ENCODE measurements at places on chromosomes 16 and 17.

DNA sequence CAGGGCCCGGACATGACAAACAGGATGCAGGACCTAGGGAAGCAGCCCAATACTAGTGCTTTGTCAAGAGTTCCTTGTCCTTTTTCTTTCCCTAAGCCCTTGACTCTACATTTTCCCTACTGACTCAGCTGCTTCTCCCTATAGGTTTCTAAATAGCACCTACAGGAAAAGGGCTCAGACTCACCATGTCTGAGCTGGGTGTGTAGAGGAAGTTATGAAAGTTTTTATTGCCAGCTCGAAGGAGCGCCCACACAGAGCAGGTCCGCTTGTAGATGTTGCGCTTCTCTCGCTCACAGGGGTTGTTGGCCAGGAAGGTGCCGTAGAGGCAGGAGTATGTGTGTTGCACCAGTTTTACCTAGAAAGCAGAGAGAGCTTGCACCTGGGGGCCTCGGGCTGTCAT is 10.6 kb downstream of the MTMR4 start:
- DNase-seq, result no peak

DNA sequence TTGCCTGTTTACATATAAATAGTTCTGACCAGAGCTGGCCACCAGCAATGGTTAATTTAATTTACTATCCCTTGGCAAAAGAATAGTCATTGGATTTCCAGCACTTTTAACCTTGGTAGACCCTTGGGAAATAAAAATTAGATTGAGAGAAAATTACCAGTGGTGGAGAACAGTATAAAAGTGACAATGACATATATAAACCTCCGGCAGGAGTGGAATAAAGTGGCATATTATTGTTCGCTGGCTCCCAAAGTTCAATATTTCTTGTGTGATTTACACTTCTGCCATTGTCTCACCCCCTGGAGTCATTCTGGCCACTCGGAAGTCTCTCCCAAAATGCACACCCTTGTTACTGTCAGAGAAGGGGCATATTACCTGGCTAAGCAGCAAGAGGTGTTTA is 347.7 kb downstream of the NPIPA8 start:
- DNase-seq, result no peak

- DNase-seq, result no peak
Observed at GRCh38 chr17:72466606-72467005, 345.8 kb downstream of the SOX9 start.

DNA sequence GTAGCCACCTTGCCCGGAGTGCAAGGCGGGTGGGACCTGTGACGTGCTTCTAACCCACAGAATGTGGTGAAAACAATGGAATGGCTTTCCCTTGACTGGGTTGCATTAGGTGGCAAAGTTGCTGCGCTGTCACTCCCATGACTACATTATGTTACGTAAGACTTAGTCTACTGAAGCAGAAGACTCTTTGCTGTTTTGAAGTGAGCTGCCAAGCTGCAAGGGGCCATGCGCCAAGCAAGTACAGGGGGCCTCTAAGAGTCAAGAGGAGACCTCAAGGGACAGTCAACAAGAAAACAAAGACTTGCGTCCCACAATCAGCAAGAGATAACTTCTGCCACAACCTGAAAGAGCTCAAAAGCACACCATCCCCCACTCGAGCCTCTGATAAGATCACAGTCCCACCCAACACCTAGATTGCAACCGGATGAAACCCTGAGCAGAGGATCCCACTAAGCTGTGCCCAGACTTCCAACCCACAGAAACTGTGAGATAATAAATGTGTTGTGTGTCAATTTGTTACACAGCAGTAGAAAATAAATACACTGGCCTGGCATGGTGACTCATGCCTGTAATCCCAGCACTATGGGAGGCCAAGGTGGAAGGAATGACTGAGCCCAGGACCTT is 16.5 kb downstream of the ANKRD11 start:
- peak; percentile 14 for DNase-seq

GRCh38 chr17:12826431-12826830 is 37.1 kb downstream of the ARHGAP44 start:
- no peak for DNase-seq

- DNase-seq, result peak; percentile 94
Observed at GRCh38 chr17:75326226-75326848, 37.1 kb upstream of the SLC25A19 start.

GRCh38 chr16:67857547-67858233 is 10.2 kb upstream of the CENPT start:
- peak; percentile 93 for DNase-seq
